IPS-NIHi11 (cell line): ENCODE measurements at places on chromosomes 16 and 17.

DNA sequence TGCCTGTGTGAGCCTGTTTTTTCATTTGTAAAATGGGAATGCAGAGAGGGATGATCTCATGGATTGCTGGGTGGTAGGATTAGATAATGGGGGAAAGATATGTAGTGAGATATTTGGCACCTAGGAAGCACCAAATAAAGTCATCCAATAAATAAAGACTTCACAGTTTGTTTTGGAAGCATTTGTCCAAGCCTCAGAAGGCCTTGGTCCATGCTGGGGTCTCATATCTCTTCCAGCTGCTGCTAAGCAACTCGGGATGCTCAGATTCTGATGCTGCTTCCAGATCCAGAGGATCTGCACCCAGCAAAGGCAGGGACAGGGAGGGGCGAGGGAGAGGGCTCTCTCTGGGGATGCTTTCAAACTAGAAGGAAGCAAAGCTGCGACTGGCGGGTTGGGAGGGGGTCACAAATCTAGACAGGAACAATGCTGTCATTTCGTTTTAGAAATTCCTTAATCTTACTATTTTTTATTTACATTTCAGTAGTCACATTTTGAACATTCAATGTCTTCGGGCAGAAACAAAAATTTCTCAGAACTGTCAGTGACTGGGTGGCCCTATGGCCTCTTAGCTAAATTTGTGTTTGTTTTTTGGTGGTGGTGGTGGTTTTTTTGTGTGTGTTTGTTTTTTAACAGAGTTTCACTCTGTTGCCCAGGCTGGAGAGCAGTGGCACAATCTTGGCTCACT, 114.9 kb upstream of the CDH5 start:
- DNase-seq, result no peak

DNA sequence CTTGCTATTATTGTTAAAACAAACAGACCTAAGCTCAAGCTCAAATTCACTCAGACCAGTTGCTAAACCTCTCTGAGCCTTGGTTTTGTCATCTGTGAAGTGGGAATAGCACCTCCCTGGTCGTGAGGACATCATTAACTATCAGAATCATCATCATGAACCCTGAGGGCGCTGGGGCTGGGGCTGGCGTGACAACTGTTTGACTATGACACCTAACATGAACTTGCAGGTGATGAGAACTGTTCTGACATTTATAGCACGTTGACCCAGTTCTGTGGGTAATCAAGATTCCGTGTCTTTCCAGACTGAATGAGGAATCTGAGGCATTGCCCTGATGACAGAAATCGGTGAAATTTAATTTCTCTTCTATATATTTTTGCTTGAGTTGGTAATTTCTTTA, 71.3 kb upstream of the CDH5 start:
- DNase-seq, result no peak

DNA sequence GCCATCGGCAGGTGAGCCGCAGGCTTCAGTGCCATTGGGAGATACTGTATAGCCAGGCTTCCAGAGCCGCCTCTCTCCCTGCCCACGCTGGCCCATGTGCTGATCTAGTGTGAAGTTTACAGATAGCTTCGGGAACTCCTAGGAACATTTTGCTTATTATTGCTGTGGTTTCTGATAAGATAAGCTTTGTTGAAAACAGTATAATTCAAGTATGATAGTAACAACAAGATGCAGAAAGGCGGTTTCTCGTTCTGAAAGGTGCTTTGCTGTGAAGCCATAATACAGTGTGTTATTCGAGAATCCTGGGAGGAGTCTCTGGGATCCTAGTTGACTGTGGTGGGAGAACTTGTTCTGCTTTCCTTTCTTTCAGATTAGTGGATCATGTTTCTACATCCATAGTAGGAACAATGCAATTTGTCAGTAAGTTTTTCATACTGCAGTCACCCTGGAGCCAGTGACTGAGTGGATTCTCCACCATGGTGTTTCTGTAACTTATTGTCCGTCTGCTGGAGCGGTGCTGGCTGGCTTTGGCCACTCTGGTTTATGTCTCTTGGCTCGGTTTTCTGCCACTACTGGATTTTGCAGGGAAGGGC, 31.5 kb downstream of the RAB11FIP3 start:
- DNase-seq, result peak; percentile 42

DNA sequence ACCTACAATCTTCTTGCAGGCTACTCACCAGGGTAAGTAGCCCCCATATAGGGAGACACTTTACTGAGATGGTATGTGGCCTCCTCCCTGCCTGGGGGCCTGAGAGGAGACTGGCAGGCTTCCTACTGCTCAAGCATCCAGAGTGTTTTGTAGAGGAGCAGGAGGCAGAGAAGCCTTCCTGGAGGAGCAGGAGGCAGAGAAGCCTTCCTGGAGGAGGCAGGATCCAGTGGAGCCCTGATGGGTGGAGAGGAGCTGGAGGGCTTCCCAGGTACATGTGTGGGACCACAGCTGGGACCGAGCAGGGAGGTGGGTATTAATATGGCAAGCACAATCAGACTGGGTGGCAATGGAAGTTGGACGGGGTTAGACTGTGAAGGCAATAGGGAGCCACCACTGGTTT, 2.1 kb upstream of the ADGRG5 start:
- no peak for DNase-seq

DNA sequence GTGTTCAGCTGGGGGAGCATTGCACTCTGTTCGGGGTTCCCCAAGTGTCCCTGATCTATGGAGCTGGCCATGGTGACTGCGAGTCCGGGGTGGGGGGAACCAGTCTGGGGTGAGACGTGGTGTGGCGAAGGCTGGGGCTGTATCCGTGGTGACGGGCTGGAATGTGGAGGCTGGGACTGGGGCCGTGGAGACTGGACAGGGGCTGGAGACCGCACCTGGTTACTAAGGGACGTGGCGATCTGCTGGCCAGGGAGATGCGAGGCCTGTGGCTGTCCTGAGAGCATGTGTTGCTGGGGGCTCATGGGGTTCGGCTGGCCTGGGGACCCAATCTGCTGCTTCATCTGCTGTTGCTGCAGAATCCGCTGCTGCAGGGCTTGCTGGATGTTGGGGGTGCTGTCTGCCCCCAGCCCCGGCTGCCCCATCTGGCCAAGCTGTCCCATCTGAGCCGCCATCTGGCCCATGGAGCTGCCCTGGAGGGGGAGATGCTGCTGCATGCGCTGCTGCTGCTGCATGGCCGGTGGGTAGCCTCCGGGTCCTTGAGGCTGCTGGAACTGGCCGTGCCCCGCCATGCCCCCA, 10.6 kb upstream of the TRAP1 start:
- DNase-seq, result no peak

- peak; percentile 92 for DNase-seq
These were observed at the start of gene TEKT1 for GRCh38 chr17:6831661-6832263. TSS of gene TEKT1 (minus strand) at chr17:6831729. CDS start at chr17:6830376, 1,353 bp downstream.

DNA sequence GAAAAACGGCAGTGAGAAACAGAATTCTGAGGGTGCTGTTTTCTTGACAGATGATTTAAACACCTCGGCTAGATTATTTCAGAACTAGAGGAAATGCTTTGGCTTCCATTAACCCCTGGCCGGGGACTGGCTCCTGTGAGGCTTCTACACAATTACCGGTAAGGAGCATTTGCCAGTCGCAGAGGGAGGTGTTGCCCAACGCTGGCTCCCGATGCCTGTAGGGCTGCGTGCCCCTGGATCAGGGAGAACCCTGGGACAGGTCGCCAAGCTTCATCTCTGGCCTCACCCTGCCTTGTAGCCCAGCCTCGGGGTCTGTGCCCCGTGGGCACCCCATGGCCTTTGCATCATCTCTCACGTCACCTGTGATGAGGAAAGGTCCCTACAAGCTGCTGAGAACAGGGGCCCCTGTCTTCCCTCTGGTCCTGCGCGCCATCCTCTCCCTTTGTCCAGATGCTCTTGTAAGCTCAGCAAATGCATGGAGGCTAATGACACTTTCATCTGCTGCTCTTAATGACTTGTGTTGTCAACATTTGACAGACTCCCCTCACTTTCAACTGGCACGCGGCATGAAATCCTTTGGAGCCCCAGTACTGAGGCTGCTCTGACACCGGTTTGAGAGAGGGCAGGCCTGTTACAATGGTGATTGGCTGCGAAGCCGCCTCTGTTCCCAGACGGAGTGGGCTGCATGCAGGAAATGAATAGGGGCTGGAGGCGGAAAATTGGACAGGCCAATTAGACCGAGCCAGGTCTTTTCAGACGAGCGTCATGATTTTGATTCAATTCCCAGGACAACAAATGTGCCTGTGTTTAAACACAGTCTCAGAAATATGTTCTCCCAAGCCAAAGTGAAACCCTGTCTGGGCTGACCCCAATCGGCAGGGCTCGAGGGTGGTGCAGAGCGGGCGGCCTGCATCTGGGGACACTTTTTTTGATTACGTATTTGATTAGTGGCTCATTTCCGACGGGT, 85.5 kb upstream of the DOC2B start:
- no peak for DNase-seq

- no peak for DNase-seq
These were observed 52.1 kb upstream of the DOC2B start for GRCh38 chr17:233473-233941.
